HS-27A (cell line): ENCODE measurements at places on chromosomes 13 and 19.

GRCh38 chr13:52926971-52927370, 78.5 kb upstream of the PCDH8 start:
- DNase-seq: no peak

DNA sequence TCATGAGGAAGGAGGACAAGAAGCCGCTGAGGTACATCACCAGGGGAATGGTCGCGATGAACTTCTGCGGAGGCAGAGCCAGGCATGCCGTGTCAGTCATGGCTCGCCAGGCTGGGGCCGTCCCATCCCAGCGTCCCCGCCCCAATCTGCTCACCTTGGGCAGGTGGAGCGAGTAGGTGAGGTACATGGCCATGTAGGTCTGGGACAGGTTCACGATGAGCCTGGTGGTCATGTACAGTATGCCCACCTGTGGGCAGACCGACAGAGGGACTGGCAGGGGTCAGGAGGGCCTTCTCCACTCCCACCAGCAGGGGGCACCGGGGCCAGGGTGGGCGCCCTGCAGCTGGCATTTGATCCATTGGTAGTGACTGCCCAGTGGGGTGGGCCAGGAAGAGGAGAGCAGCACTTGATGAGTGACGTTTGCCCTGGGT, 8.3 kb downstream of the TEKTIP1 start:
- DNase-seq: no peak

DNA sequence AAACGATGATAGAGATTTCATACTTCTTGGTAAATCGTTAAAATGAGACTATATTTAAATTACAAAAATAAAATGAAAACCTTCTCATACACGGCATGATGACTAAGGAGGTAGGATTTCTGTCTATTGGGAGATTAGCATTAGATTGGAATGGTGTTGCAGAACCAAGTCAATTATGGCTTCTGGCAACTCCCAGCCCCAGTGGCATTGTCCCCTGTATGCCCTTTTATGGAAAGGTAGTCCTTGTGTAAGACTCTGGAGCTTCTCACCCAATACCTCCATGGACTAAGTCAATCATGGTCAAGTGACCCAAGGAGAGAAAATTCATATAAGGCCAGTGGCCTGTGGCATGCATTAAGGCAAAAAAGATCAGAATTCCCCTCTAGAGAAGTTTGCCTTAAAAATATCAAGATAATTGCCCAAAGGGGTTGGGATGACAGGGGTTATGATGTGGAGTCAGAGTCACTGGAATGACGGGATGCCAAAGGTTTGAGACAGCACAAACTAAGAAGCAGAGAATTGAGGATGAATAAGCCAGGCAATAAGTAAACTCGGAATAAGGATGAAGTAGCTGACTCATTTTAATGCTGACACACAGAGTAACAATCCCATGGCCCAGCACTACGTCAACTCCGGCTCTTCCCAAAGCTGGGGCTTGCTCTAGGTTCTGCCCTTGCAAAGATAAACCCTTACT, 57.8 kb upstream of the POSTN start:
- peak; percentile 92 for DNase-seq

DNA sequence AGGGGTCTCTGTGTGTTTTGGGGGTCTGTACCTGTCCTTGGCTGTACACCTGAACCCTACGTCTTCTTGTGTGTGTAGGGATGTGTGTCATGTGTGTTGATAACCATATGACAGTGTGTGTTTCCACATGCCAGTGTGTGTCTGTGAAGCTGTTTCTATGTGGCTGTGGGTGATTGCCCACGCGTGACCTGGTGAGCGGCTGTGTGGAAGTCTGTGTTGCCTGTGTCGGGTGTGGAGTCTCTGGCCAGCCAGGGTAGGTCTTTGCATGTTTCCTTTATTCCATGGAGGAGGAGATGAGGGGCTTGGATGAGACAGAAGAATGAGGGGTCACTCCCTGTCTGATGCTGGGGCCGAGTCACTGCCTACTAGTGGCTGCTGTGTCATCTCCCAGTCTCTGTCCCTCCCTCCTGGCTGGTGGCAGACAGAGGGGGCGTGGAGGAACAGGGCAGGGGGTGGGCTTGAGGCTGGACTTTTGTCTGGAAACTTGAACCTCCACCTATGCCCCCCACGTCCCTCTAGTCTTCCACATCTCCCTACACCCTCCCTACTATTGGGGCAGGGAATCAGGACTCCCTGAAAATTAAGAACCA, 2.8 kb upstream of the FOSB start:
- no peak for DNase-seq

- DNase-seq: no peak
Observed at GRCh38 chr13:110218581-110219201, 88.3 kb downstream of the COL4A1 start.

- no peak for DNase-seq
Observed at GRCh38 chr19:16143399-16144215, at the start of gene HSH2D. HSH2D (plus strand) TSS chr19:16143685; CDS start chr19:16148751, 5,066 bp downstream.

DNA sequence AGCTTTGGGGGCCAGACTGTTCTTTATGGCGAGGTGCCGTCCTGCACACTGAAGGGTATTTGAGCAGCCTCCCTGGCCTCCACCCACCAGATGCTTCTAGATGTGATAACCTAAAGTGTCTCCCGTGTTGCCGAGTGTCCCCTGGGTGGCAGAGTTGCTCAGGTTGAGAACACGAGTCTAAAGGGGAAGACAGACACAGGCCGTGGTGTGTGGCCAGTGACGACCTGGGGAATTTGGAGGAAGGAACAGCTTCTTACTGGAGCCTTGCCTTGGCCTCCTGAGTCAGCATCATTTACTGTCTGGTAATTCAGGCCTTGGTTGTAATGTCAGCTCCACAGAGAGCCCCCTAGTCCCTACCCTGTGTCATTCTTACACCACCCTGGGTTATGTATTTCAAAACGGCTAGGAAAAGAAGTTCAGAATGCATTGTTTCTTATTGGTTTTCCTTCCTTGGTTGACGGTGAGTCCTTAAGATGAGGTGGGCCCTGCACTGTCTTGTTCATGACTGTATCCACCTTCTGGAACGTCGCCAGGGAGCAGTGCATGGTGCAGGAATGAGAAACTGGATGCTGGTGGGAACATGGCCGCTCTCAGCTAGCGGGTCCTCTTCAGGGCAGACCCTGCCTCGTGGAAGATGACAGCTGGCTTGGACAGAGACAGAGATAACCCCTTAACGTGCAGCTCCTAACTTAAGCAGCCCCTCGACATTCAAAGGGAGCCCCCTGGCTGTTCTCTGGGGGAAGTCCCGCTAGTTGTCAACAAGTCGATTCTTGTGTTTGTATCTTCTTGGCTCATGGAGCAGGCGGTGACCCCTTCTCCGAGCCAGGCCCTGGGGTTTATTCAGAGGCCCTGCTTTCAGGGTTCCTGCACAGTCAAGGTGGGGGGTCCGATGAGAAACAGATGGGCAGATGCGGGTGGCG, 7.2 kb downstream of the SIN3B start:
- DNase-seq: no peak

GRCh38 chr19:13505761-13506470, 363 bp downstream of the CACNA1A start:
- no peak for DNase-seq

DNA sequence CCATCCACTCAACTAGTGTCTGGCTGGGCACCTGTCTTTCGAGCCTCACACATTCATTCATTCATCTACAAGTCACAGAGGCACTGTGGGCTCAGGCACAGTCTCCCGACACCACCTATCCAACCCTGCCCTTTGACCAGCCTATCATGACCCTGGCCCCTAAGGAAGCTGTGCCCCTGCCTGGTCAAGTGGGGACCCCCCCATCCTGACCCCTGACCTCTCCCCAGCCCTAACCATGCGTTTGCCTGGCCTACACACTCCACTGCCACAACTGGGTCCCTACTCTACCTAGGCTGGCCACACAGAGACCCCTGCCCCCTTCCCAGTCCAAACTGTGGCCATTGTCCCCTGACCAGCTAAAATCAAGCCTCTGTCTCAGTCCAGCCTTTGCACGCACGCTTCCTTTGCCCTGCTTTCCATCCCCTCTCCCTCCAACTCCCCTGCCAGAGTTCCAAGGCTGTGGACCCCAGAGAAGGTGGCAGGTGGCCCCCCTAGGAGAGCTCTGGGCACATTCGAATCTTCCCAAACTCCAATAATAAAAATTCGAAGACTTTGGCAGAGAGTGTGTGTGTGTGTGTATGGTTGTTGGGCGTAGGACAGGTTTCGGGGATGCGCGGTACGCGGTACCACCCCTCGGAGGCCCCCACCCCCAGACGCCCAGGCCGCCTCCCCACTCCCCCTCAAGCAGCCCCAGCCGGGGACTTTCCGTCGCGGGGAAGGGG, 404 bp upstream of the IL27RA start:
- DNase-seq: no peak

DNA sequence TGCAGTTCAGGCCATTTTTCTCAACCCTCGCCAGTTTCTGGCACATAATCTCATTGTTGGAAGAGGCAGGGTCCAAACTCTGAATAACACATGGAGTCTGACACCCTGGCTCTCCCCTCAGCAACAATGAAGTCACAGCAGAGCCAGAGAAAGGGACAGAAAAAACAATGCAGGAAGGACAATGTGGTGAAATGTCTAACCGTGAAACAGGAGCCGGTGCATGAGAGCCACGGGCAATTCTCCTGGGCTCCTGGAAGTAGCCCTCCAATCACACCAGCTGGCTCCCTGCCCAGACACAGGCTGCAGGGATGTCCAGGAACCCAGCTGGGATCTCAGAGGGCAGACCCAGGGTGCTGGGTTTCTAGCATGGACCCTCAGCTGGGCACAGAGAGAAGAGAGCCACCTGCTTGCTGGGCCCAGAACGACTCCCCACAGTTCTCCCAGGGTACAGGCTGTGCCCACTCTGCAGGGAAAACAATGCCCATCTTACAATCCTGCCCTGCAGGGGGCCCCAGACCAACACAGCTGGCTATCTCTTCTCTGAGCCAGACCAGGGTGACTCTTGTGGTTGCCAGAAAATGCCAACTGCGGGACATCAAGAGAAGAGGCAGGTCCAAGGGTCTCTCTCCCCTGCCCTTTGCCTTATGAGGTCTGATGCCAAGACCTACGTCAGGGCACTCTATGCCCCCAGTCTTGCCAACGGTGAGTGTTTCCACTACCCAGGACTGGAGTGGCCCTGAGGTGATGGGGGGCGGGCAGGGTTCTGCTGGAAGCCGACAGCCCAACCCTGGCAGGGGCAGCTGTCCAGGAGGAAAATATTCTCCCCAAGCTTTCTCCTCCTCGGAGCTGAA, 64.5 kb downstream of the CEBPG start:
- DNase-seq: no peak

DNA sequence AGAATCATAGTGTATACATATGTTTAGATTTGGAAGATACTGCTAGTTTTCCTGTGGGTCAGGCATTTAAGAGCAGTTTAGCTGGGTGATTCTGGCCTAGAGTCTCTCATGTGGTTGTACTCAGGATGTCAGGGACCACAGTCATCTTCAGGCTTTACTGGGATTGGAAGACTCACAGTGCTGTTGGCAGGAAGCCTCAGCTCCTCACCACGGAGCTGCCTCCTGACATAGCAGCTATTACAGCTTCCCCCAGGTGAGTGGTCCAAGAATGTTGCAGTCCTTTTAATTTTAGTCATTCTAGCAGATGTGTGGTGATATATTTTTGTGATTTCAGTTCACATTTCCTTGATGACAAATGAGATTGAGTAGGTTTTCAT, 16.9 kb upstream of the GPR18 start:
- DNase-seq: no peak

DNA sequence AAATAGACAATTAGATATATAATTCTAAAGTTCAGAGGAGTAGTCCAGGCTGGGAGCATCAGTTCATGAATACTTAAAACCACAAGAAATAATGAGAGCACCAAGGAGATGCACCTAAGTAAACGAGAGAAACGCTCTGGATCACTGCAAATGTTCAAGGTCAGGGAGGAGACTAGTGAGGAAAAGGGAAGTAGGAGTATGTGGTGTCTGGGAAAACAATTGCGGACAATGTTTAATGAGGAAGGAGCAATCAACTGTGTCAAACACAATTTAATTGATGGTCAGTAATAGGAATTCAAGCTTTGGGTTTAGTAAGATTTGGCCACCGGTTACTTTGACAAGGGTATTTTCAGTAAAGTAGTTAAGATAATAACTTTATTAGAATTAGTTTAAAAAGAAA, 652.2 kb downstream of the DACH1 start:
- no peak for DNase-seq
